ENCODE measurements at places on chromosomes 6 and 20. TPM values are rescaled to one million over a fixed set of nuclear protein-coding genes. Genes with fewer than 3 reads are reported as not detected.

GRCh38 chr20:62576815-62577489 is 65.4 kb upstream of the SLCO4A1 start:
- H3K4me3 ChIP-seq = no peak overlapping the region
- DNase-seq = no peak
- no peak overlapping the region for H3K27ac ChIP-seq

DNA sequence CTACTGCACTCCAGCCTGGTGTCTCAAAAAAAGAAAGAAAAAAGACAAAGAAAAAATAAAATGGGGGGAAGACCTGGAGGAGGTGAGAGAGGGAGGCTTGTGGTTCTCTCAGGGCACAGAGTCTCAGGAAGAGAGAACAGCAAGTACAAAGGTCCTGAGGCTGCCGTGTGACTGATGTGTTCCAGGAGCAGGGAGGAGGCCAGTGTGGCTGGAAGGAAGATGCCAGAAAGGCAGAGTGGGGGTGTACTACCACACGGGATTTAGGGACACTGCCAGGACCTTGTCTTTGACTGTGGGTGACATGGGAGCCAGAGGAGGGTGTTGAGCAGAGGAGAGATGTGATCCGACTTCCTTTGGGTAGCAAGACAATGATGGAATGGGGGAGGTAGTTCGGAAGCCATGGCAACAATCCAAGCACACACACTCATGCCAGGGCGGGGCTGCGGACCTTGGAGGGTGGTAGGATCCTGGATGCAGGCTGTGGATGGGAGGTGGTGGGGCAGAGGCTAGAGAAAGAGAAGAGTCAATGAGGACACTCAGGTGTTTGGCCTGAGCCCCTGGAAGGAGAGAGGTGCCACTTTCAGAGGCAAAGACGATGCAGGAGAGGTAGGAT is 136.4 kb upstream of the PTPN1 start:
- H3K27ac ChIP-seq = no peak overlapping the region
- no peaks in the 10 kb centered on the region for H3K27me3 ChIP-seq
- no peak overlapping the region for H3K4me3 ChIP-seq
- H3K4me1 ChIP-seq = peaks cover 16% of the 10 kb centered on the region

DNA sequence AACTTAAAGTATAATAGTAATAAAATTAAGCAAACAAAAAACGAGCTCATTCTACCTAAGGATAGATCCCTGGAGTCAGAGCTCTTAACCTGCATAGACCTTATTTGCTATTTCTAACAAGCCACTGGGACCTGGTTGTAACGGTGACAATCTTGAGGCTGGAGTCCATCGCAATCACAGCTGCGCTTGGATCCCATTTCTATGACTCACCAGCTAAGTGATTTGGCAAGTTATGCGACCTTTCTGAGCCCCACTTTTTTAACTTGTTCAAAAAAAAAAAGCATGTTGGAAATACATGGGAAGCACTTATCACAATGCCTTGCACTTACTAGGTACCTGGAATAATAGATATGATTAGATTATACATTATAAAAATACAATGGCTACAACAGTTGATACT is 389.5 kb upstream of the CDH4 start:
- H3K27ac ChIP-seq = no peak overlapping the region
- no peak for DNase-seq
- H3K36me3 ChIP-seq = no peaks in the 10 kb centered on the region
- no peak overlapping the region for H3K4me3 ChIP-seq

GRCh38 chr6:139931747-139932146 is 557.3 kb upstream of the CITED2 start:
- DNase-seq = no peak
- H3K4me1 ChIP-seq = no peaks in the 10 kb centered on the region
- no peaks in the 10 kb centered on the region for H3K27me3 ChIP-seq
- no peaks in the 10 kb centered on the region for H3K36me3 ChIP-seq
- H3K27ac ChIP-seq = no peak overlapping the region

GRCh38 chr6:163412341-163412740 is 2.2 kb upstream of the QKI start:
- H3K4me3 ChIP-seq = peak overlapping the region; percentile 87
- H3K27me3 ChIP-seq = no peaks in the 10 kb centered on the region
- peaks cover 10% of the 10 kb centered on the region for H3K4me1 ChIP-seq
- no peaks in the 10 kb centered on the region for H3K36me3 ChIP-seq

TMEM200A gene
- under 0.01 TPM for total RNA-seq

FAM83C gene
- total RNA-seq = not detected

Data from upper lobe of left lung (tissue), 6 donors.